ENCODE measurements at places on chromosomes 1 and 21. TPM values are rescaled to one million over a fixed set of nuclear protein-coding genes. Genes with fewer than 3 reads are reported as not detected.

The CASQ2 gene
- 603 TPM for total RNA-seq

The WNT3A gene
- total RNA-seq: not detected

The EEIG2 gene
- 9.9 TPM for total RNA-seq

The CCDC185 gene
- total RNA-seq: not detected

The MAP3K7CL gene
- 2.3 TPM for total RNA-seq

The USP16 gene
- total RNA-seq: 35.6 TPM

The BNIPL gene
- total RNA-seq: 0.16 TPM

The PRKACB gene
- total RNA-seq: 44.4 TPM

The RGS13 gene
- total RNA-seq: not detected

The ZNF648 gene
- total RNA-seq: not detected

The MAGI3 gene
- total RNA-seq: 7.2 TPM

The HPCAL4 gene
- 2.6 TPM for total RNA-seq

The KDF1 gene
- 0.68 TPM for total RNA-seq

The LRRC71 gene
- not detected for total RNA-seq

The TMOD4 gene
- not detected for total RNA-seq

The TEX38 gene
- total RNA-seq: not detected

The PTGFRN gene
- total RNA-seq: 159 TPM

The LIN28A gene
- 0.15 TPM for total RNA-seq
